GM23248 (cell line): ENCODE measurements at places on chromosomes 4 and X.

DNA sequence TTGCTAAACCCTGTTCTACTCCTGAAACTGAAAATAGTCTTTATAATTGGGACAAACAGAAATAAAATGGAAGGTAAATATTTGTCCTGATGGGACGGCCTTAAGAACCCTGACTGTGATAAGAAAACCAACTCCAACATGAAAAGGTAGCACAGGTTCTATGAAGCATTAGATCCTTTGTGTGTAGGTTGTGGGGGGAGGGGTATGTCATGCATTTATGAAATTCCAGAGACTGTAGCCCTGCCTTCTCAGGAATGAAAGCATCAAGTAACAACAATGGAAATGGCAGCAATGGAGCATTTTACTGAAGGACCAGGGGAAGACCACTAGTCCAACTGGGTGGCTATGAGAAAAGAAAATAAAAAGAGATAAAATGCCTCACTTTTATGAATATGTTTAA lies 23.9 kb downstream of the CXXC4 start:
- no peak for DNase-seq

DNA sequence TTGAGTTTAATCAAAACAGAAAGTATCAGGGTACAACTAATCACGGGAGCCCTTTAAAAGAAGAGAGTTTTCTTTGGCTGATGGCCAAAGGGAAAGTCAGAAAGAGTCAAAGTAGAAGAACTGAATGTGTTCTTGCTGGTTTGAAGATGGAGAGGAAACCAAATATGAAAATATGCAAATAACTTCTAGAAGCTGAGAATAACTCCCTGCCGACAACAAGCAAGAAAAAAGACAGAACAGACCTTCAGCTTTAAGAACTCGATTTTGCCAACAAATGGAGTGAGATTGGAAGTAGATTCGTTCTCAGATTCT lies 903.8 kb downstream of the STIM2 start:
- no peak for DNase-seq

DNA sequence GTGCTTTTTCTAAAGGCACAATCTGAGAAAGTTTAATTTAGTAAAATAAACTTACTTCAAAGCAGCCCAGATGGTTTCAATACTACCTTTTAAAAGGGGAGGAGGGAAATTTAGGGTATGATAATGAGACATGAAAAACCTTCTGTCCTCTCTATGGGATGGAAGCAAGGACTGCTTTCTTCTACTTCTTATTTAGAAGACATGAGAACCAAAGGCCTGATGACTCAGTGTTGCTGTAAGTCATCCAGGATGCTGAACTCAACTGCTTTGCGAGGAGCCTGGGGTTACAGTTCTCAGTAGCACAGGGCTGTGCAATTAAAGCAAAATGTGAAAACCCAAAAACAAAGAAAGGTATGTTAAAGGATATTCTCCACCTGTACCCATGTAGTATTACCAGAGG lies 140.8 kb upstream of the EDNRA start:
- DNase-seq: peak; percentile 84

- DNase-seq: no peak
Observed at GRCh38 chr4:24262616-24263015, 321.7 kb downstream of the DHX15 start.

DNA sequence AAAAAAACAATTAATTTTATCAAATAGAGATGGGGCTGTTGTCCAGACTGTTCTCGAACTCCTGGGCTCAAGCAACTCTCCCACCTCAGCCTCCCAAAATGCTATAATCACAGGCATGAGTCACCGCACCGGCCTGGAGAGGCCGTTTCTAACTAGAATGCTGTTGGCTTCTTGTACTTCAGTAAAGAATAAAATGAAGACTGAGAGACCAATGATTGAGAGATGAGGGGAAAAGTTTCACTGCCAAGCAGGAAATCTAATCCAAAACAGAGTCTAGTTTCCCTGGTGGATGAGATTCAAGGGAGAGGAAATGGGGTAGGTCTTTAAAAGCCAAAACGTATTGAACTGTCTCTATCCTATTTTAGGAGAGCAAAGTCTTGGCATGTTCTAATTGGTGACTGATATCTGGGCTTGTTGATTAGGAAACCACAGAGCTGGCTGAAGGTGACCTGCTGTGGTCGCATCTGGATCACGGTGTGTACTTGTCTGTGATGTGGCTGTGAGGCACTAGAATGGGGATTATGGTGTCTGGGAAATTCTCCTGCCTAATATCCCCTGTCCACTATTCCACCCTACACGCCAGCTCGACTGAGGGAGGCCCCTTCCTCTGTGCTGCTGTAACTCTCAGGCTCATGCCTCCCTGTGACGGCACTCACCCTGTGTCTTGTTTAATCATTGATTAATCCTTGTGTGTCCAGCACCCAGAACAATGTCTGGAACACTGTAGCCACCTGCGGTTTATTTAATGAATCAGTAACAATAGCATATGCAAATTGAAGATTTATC lies 15.0 kb upstream of the TRIM2 start:
- peak; percentile 59 for DNase-seq

- DNase-seq: peak; percentile 57
Observed at GRCh38 chrX:38225093-38225492, 4.4 kb upstream of the SRPX start.

DNA sequence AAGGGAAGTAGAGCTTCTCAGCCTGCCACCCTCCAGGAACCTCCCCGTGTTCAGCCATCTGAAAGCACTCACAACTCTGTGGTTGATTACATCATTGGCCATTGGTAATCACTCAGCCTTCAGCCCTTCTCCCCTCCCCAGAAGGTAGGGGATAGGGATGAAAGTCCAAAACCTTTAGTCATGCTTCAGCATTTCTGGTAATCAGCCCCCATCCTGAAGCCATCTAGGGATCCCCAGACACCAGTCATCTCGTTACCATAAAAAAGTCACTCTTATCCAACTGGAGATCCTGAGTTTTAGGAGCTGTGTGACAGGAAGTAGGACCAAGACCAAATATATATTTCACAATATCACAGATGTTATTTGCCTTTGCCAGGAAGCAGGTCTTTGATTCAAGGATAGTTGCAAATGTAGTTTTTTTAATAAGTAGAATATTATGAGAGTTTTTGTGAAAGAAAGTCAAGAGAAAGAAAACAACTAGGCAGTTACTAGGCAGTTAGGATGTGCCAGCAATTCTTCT lies 364.6 kb upstream of the NOCT start:
- DNase-seq: peak; percentile 81

DNA sequence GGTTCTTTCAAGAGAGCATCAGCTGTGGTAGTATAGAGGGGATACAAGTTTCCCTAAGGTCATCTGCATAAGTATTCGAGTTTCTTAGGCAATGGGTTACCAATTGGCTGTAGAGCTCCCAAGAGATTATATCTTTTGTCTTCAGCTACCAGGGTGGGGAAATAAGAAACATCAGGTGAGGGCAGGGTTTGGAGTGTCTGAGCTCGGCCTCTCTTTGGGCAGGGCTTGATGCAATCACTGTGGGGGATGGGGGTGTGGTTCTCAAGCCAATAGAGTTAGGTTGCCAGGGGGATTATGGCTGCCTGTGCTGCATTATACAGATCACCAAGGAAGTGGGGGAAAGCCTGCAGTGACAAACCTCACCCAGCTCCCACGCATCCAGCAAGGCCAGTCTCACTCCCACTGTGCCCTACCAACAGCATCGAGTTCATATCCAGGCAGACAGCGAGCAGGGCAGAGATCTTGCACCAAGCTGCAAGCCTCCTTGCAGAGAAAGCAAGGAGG lies 172.1 kb upstream of the MAGEE2 start:
- no peak for DNase-seq
